NB4 (cell line): ENCODE measurements at places on chromosomes 5 and 9.
A peak's percentile ranks its signal among the peaks of the same experiment; 100 is the strongest.

DNA sequence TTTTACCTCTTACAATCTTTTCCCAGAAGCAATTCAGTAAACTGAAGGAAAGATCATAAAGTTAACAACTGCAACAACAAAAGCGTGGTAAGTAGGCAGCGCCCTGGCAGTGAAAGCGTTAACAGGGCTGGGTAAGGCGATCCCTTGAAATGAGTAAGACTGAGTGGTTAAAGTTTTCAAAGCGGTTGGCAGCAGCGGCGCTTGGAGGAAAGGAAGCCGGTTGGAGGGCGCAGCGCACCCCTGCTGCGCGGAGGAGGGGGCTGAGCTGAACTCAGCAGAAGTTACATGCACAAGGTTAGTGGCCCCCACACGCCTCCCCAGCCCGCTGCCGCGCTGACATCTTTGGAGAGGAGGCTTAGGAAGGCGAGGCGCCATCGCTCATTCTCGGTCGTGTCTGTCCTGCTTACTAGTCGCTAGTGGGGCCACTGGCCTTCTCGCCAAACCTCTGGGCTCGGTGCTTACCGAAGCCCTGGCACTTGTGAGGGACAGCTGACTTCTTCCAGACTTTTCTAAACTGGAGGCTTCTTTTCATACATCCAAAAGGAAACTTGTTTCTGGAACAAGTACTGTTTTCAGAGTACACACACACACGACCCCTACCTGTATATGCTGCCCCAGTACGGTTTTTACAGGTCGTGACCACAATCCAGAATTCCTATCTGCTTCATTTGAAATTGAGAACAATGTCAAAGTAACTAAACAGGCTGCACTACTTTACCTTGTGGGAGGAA lies at the start of gene SH3RF2:
Gene SH3RF2 (plus strand): TSS at position 178 of the 731 bp plus-strand sequence. CDS start 1,351 bp downstream, outside the sequence.
- DNase-seq, result peak; percentile 94

DNA sequence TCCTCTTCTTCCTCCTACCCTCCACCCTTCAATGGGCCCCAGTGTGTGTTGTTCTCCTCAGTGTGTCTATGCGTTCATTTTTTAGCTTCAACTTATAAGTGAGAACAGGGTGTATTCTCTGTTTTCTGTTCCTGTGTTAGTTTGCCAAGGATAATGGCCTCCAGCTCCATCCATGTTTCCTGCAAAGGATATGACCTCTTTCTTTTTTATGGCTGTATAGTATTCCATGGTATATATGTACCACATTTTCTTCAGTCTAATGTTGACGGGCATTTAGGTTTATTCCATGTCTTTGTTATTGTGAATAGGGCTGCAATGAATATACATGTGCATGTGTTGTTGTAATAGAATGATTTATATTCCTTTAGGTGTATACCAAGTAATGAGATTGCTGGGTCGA lies 634.9 kb upstream of the SEMA6A start:
- DNase-seq, result no peak

GRCh38 chr9:36935768-36936497 lies 98.1 kb downstream of the PAX5 start:
- DNase-seq, result no peak

GRCh38 chr9:110065532-110065931 lies 142.4 kb downstream of the C9orf152 start:
- DNase-seq, result peak; percentile 91

DNA sequence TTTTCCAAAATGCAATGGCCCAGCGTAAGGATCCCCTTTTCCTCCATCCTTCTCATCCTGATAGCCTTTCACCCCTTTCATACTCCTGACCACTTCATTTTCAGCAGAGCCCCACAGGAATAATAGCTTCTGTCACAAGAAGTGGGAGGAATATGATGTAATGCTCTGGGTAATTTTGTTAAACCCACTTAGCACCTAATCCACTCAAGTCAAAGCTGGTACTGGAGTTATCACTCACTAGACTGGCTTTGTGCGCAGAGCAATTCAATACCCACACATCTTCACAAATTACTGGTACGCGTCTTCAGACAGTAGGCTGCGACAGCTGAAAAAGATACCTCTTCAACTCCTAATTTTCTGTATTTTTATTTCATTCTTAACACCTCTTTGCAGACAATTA lies 2232.8 kb upstream of the WWC1 start:
- DNase-seq, result no peak

GRCh38 chr5:72746736-72747135 lies 69.7 kb upstream of the TNPO1 start:
- DNase-seq, result no peak
